Stimulated activated CD4-positive, alpha-beta T cell treated with anti-CD3 and anti-CD28 coated beads, Interleukin-2, amount 100 ng/mL, for 4 hours (primary cell): ENCODE measurements at places on chromosomes 3 and 15.

GRCh38 chr3:183330881-183331280, 77.8 kb downstream of the B3GNT5 start:
- DNase-seq, result no peak

DNA sequence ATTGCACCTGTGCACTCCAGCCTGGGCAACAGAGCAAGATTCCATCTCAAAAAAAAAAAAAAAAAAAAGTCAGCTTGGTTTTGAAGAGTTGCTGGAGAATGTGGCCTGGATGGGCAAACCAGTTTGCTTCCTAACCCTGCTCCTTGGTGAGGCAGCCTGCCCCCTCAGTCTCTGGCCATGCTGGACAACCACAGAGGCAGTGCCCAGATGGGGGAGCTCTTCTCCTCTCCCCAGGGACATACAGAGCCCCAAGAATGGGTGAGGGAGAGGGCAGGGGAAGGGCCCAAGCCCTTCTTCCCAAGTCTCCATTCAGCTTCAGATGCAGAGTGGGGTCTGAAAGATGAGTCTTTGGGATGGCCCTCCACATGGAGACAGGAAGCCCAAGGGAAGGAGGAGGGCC, 27.9 kb downstream of the CD276 start:
- DNase-seq, result no peak

DNA sequence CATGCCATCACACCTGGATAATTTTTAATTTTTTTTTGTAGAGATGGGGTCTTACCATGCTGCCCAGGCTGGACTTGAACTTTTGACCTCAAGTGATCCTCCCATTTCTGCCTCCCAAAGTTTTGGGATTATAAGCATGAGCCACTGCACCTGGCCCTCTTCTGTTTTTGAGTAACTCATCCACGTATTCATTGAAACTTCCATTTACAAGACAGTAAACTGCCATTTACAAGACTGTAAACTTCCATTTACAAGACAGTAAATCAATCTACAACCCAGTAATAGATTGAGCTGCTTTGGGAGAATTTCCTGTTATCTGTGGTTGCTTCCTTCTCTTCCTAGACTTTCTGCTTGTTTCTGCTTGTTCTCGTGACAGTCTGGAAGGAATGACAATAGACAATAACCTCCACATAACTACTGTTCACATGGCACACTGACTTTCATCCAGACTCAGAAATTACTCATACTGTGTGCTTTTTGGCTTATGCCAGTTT, 114.7 kb upstream of the CCNL1 start:
- DNase-seq, result no peak

- no peak for DNase-seq
Measured at GRCh38 chr15:85494048-85494777, 113.8 kb downstream of the AKAP13 start.

GRCh38 chr3:188294823-188295487, 141.0 kb downstream of the LPP start:
- no peak for DNase-seq

GRCh38 chr15:101710806-101711205, 13.5 kb downstream of the TARS3 start:
- no peak for DNase-seq

GRCh38 chr3:68986496-68987208, 26.8 kb downstream of the EOGT start:
- DNase-seq, result no peak

GRCh38 chr3:5021116-5022092, 42.2 kb downstream of the BHLHE40 start:
- no peak for DNase-seq

- DNase-seq, result no peak
Measured at GRCh38 chr3:53845881-53846133, 412 bp downstream of the CHDH start.

- DNase-seq, result no peak
Measured at GRCh38 chr15:59096429-59096828, 8.5 kb upstream of the CCNB2 start.

DNA sequence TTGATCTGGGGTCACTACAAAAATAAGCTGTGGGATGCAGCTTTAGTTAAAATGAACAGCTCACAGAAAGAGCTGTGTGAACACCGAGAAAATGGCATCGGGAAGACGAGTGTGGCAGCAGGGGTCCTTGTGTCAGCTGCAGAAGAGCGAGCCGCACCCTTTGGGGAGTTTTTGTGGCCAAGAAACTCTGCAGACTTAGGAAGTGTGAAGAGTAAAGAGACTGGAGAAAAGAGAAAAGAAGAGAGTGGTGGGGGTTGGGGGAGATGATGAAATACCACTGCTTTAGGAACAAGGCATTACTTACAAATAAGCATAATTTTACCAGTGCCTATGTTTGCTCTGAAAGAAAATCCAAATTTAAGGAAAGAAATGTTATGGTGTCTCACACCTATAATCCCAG, 147.8 kb downstream of the LRRC28 start:
- no peak for DNase-seq

DNA sequence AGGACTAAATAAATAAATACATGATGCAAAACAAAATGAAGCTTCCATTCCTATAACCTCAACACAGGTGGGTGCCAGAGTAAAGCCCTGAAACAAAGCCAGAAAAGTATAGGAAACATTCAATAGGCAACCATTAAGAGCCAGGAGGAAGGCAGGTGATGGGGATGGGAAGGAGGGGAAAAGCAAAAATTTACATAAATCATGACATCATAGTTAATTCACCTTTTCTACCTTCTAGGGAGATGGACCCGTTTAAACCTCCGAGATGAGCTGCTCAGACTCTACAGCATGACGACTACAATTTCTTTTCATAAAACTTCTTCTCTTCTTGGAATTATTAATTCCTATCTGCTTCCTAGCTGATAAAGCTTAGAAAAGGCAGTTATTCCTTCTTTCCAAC, 27.9 kb downstream of the TM4SF4 start:
- DNase-seq, result no peak

GRCh38 chr15:31557899-31558298, 231.3 kb downstream of the KLF13 start:
- no peak for DNase-seq

- DNase-seq, result no peak
Measured at GRCh38 chr3:134615743-134616142, 35.1 kb downstream of the KY start.

DNA sequence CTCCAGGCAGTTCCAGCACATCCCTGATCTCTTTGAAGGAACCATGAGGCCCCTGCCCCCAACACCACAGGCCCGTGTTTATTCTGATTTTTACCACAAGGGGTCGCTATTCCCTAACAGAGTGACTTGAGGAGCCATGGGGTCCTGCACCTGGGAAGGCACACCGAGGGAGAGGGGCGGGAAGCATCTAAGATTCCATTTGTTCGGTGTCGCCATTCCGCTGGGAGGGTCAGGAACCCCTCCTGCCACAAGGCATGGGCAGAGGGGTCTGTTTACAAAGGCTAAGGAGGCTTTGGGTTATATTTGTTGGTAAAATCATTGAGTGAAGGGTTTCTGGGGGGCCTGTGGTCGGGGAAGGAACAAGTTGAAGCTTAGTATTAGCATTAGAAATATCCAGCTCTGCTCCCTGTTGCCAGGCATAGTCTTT, 77.1 kb downstream of the WDR76 start:
- DNase-seq, result peak; percentile 14

DNA sequence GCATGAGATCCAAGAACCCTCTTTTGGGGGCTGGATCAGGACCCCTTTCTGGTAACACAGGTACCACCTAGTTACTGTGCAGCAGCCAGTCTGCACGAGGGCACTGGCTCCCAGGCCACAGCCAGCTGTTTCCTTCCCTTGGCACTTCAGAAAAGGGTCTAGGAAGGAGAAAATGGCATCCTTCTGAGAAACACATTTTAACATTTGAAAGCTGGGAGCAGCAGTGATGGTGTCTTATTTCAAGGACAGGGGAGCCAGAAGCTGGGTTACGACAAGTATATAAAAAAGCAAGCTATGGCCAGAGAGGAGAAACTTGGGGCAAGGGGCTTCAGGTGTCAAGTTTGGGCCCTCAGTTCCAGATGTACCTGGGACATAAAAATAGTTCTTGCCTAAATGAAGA, 282.8 kb downstream of the CTNNB1 start:
- DNase-seq, result no peak

GRCh38 chr3:13653631-13654279, 104.8 kb downstream of the FBLN2 start:
- no peak for DNase-seq

GRCh38 chr3:45763303-45763675, 33.0 kb downstream of the SLC6A20 start:
- no peak for DNase-seq

- DNase-seq, result no peak
Measured at GRCh38 chr3:158106766-158107471, 699 bp upstream of the SHOX2 start.

DNA sequence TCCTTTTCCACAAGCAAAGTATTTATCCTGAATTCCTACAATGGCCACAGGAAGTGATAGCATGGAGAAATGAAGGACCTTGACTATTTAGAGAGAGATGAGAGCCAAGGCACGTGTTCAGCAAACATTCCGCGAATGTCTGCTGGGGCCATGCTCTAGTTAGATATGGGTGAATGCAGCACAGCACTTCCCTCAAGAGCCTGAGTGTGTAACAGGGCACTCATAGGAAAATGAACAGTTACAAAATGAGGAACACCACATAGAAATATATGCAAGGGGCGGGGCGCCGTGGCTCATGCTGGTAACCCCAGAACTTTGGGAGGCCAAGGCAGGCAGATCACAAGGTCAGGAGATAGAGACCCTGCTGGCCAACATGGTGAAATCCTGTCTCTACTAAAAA, 406.9 kb downstream of the NR2F2 start:
- DNase-seq, result no peak

- peak; percentile 45 for DNase-seq
Measured at GRCh38 chr3:44104668-44105321, 136.9 kb upstream of the TOPAZ1 start.

DNA sequence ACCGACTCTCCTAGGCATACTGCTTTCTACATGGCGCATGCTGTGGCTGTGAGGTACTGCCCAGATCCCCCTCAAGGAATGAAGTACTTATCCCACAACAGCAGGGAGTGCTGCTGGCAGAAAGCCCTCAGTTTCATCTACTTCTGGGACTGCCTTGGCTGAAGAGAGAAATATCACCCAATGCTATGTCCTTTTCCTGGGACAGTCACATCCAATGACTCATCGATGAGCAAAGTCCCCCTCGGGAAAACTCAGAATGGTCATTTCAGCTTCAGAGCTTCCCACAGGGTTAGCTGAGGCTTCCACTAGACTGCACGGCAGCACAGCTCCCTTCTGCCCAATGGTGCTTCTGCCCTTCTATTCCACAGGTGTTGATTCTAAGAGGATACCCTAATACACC, 3.6 kb upstream of the NMD3 start:
- no peak for DNase-seq

DNA sequence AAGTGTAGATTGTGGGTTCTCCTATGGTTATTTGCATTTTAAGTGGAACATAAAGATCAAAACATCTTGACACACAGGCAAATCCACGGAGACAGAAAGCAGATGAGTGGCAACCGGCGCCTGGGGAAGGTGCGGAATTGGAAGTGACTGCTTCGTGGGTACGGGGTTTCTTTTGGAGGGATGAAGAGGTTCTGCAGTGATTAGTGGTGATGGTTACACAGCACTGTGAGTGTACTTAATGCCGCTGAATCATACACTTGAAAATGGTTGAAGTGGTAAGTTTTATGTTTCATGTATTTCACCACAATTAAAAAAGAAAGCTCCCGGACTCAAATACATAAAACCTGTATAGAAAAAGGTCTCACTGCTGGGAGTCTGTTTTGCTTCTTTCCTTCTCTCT, 18.5 kb upstream of the VPS33B start:
- no peak for DNase-seq

- peak; percentile 85 for DNase-seq
Measured at GRCh38 chr15:50424066-50424890, at the start of gene USP8. TSS of gene USP8 (plus strand) at chr15:50424405. CDS start at chr15:50439074, 14,669 bp downstream.

DNA sequence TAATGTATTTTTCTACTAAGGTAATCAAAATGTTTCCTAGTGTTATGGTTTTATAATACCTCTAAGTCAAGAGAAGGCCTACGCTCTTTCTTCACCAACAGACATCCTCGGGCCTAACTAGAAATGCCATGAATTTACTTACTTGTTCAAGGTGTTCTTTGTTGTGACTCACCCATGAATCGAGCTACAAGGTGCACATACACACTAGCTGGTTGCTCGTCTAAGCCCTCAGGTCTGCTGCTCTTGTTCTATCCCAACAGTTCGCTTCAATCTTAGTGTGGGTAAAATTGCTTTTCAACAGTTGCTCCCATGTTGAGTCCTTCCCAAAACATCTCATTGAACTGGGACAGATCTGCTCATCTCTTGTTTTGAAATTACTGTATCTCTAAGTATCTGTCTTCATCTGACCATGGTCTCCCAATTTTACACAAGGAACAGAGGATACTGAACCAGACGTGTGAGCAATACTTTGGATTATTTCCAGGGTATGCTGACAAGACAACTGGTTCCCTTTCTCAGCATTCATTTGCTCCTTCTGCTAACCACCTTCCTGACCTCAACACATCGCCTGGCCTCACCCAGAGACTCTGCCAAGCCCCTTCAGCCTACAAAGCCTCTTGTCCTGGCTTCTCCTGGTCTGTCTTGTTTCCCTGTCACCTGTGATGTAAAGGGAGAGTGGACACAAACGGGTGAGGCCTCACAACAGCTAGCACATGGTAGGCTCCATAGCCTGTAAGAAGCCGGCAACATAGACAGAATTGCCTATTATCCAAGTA, 84.2 kb downstream of the NEDD4 start:
- no peak for DNase-seq

- no peak for DNase-seq
Measured at GRCh38 chr3:175518459-175518858, 659.3 kb downstream of the NAALADL2 start.

DNA sequence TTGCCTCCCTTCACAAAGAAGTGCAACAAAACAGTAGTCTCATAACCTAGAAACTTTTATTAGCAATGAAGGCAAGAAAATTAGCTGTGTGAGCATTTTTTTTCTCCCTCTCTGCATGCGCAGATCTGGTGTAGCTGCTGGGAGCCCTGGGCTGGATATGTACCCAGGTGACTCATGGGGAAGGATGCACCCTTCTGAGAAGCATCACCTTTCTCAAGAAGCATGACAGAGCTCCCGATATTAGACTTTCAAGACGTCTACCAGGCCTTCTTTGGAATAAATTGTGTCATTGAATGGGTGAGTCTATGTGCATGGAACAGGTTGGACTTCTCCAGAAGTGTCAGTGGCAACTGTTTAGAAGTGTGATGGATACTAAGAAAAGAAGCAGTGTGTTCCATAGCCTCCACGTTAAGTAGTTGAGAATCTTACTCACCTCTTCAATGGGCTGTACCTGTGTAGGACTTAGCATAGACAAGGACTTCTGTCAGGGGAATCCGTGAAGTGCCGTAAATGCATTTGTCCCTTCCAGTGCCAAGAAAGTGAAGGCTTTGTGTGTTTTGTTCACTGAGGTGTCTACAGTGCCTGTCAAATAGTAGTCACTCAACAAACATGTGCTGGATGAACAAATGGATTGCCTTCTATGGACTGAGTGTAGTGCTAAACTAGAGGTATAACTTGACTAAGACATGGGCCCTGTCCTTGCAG, 47.7 kb upstream of the RASGRP1 start:
- DNase-seq, result peak; percentile 49

DNA sequence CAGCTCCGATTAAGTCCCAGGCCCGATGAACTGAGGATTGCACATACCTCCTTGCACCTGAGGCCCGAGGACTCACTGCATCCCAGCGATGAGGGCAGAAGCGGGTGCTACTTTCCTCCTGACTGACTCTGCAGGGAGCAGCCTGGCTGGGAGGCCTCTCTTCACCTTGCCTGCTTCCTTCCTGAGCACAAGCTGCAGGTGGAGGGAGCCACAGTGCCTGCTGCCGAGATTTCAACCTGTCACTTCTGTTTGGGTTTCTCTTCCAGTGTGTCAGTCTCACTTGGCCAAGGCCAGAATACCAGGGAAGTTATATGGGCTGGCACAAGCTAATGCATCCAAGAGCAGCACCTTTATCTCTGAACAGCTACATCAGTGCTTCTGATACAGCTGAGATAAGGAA, 185.4 kb downstream of the NTRK3 start:
- no peak for DNase-seq
